IMR-90 (cell line): ENCODE measurements at places on chromosomes 5 and 9. TPM values are rescaled to one million over a fixed set of nuclear protein-coding genes. Genes with fewer than 3 reads are reported as not detected.

DNA sequence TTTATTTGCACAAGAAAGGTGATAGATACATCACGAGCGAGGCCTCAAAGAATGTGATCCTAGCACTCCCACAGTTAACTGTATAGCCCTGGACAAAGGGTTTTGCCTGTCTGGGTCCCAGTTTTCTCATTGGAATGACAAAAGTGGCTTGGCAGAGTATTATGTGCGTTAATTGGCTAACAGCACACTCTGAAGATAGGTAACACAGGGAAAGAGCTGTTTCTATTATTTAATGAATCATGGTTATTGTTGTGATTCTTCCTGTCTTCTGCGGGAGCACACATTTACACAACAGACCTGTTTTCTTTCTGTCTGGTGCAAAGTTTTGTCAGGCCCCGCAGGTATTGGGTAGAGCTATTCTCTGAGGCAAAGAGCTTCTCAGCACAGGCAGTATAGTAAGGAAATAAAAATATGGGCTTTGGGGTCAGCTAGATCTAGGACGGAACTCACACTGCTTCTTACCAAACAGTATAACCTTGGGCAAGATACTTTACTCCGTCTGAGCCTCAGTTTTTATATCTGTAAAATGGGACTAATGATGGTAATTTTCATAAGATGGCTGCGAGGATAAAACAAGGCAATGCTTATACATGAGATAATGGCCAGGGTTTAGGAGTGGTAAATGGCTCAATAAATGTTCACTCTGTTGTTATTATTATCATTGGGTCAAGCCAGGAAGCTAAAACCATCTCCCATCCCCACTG is 78.9 kb downstream of the PLAC8L1 start:
- no peak for DNase-seq

DNA sequence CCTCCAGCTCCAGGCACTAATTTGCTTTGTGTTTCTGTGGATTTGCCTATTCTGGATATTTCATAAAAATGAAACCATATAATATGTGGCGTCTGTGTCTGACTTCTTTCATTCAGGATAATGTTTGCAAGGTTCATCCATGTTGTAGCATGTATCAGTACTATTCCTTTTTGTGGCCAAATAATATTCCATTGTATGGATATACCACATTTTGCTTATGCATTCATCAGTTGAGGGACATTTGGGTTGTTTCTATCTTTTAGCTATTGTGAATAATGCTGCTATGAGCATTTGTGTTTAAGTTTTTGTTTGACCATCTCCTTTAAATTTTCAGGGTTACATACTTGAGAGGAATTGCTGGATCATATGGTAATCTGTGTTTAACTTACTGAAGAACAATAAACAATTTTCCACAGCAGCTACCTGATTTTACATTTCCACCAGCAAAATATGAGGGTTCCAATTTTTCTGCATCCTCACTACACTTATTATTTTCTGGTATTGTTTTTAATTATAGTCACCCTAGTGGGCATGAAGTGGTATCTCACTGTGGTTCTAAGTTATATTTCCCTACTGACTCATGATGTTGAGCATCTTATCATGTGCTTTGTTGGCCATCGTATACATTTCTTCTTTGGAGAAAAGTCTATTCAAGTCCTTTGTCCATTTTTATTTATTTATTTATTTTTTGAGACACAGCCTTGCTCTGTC is 63.9 kb downstream of the GCNT4 start:
- DNase-seq = no peak

DNA sequence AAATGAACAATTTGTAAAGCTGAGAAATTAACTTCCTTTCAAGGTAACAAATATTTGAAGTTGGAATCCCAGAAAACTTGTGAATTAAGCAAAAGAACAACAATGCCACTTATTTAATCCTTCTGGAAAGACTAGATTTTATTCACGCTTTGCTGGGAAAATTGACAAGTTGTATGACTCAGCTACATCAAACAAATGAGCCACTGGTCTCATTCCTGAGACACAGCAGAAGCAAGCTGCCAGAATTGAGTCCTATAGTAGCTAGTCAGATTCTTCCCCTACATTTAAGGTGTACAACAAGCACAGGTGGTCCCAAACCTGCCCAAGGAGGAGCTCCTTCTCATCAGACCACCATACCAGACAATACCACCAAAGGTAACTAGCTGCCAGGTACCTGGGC is 280.7 kb downstream of the SPOCK1 start:
- peak; percentile 52 for DNase-seq

DNA sequence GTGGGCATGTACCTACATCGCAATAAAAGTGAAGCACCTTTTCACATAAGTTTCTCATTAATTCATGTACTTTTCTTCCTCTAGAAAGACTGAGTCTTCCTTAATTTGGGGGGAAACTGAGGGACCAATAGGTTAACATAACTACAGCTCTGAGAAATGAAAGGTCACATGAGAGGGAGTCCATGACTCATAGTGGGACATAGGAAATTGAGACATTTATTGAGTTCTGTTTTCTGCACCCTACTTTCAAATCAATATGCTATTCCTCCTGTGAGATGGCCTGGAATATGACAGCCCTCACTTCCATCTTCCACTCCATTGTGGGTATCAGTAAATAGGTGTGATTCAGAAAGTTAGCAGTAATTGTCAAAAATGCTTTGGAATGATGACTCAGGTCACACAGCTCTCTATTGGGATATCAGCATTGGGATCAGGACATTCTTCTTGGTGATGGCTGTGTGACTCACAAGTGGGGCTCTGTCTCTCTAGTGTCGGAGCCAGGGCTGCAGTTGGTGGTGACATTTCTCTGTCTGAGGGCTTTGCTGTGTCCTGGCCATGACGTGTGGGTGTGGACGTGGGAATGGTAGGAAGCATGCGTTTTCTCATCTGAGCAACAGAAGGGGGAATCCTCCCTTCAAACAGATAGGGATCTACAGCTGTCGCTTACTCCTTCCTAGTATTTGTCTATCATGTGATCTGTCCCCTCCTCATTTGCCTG is 125.0 kb downstream of the TRIO start:
- DNase-seq = peak; percentile 81

DNA sequence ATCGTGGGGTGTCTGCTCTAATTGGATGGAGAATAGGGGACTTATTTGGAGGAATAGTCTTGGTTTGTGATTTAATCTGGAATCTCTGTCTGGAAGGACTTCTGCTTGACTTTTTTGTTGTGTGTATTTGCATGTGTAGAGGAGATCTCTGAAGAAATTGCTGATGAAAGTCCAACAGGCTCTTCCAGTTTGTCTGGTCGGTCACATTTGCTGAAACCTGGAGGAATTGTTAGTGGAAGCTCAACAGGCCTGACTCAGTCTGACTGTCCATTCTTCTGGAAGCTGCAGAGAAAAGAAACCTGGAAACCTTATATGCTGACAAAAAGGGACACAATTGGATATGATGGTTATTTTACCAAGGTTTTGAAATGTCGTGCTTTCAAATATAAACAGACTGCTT is 33.4 kb upstream of the TENT2 start:
- DNase-seq = no peak

GRCh38 chr5:116626272-116626723 is 51.7 kb upstream of the SEMA6A start:
- peak; percentile 22 for DNase-seq

DNA sequence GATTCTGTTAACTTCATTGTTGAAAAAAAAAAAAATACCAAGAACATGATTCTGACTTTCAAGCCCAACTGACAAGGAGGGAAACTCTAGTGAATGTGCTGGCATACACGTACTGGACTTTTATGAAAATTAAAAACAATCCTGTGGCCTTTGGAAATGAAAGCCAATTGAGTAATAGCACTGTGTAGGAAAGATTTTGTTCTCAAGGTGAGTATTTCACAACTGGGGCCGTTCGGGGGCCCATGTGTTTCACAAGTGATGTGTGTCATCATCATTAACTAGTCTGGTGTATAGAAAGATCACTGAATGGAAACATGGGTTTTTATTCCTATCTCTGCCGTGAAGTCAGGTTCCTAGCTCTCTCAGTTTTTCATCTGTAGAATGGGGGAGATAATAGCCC is 605.0 kb upstream of the CLINT1 start:
- DNase-seq = peak; percentile 10

WNT8A gene
- not detected in 2 replicates for polyA plus RNA-seq

PAEP gene
- polyA plus RNA-seq = not detected in 2 replicates
